ENCODE measurements at places on chromosomes 11 and 22. TPM values are rescaled to one million over a fixed set of nuclear protein-coding genes. Genes with fewer than 3 reads are reported as not detected.

The KCNC1 gene
- 0.14 TPM for total RNA-seq

The PLAAT5 gene
- not detected for total RNA-seq

The OR51B2 gene
- total RNA-seq: not detected

The DKK3 gene
- total RNA-seq: 19.3 TPM

The LRRN4CL gene
- 0.24 TPM for total RNA-seq

The P2RY6 gene
- 7.5 TPM for total RNA-seq

The PGA4 gene
- total RNA-seq: not detected

The OR4B1 gene
- total RNA-seq: not detected

The FAM83F gene
- not detected for total RNA-seq

The SLC1A2 gene
- total RNA-seq: 0.27 TPM

The BIK gene
- 2.1 TPM for total RNA-seq

The LRRC56 gene
- 0.54 TPM for total RNA-seq

The SCN2B gene
- not detected for total RNA-seq

The GAL3ST3 gene
- total RNA-seq: not detected

The OR2AG2 gene
- total RNA-seq: not detected

The OR52N2 gene
- not detected for total RNA-seq

The ASCL2 gene
- total RNA-seq: not detected

The DLG2 gene
- total RNA-seq: 0.16 TPM

The SCGB1D2 gene
- total RNA-seq: 0.48 TPM

The ZNF215 gene
- 0.82 TPM for total RNA-seq

The RHOD gene
- total RNA-seq: 53.3 TPM

The CARD18 gene
- not detected for total RNA-seq

The OR10G7 gene
- total RNA-seq: not detected

The RFPL3 gene
- not detected for total RNA-seq

The WT1 gene
- 5.3 TPM for total RNA-seq

The MAP6 gene
- total RNA-seq: 1.9 TPM

The CLDN5 gene
- not detected for total RNA-seq

The NAALAD2 gene
- total RNA-seq: not detected

The RAPSN gene
- 0.43 TPM for total RNA-seq

The GSTT2B gene
- 0.39 TPM for total RNA-seq

The LRRC4C gene
- not detected for total RNA-seq

The OR51B5 gene
- 0.13 TPM for total RNA-seq

The SLC17A6 gene
- not detected for total RNA-seq

The MOV10L1 gene
- not detected for total RNA-seq

The TMEM121B gene
- total RNA-seq: 0.09 TPM

The OR4D5 gene
- total RNA-seq: not detected

The PSMC3 gene
- total RNA-seq: 189 TPM

The MRGPRX3 gene
- total RNA-seq: not detected

The WBP2NL gene
- not detected for total RNA-seq

The TBX1 gene
- total RNA-seq: 5.0 TPM

The MS4A8 gene
- not detected for total RNA-seq

The ACAD8 gene
- total RNA-seq: 9.4 TPM

The CAPN5 gene
- total RNA-seq: 11.9 TPM

The OR5P2 gene
- not detected for total RNA-seq

The OLFML1 gene
- total RNA-seq: not detected

The DDIAS gene
- 17.9 TPM for total RNA-seq

The TRIM51 gene
- not detected for total RNA-seq

The PGM2L1 gene
- 16.4 TPM for total RNA-seq

The PHF21B gene
- total RNA-seq: 1.1 TPM

The CDKN1C gene
- total RNA-seq: 7.3 TPM

The MYO7A gene
- 1.3 TPM for total RNA-seq

The KRTAP5-10 gene
- not detected for total RNA-seq

The ACTN3 gene
- not detected for total RNA-seq

The PEX26 gene
- total RNA-seq: 11.4 TPM

Data from A549 treated with Mapracorat at 1 μM for 4 hours (cell line).